ENCODE measurements at places on chromosomes 6 and 20.

DNA sequence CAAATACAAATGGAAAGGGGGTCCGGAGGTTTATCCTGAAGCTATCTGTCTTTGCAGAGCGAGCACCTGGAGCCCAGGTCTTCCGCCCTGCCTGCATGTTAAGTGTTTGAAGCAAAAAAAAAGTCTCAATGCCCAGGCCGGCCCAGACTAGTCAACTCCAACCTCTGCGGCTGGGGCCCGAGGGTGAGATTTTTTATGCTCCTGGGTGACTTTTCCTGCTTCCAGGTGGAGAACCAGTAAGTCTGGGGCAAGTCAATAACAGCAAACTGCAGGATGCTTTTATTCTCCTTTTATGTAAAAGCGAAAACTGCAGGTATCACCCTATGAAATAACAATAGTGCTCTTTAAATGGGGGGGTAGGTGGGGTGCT lies 2.0 kb upstream of the ZBP1 start:
- H3K4me3 ChIP-seq, result peak overlapping the region; percentile 7
- DNase-seq, result no peak
- no peak overlapping the region for H3K27ac ChIP-seq

DNA sequence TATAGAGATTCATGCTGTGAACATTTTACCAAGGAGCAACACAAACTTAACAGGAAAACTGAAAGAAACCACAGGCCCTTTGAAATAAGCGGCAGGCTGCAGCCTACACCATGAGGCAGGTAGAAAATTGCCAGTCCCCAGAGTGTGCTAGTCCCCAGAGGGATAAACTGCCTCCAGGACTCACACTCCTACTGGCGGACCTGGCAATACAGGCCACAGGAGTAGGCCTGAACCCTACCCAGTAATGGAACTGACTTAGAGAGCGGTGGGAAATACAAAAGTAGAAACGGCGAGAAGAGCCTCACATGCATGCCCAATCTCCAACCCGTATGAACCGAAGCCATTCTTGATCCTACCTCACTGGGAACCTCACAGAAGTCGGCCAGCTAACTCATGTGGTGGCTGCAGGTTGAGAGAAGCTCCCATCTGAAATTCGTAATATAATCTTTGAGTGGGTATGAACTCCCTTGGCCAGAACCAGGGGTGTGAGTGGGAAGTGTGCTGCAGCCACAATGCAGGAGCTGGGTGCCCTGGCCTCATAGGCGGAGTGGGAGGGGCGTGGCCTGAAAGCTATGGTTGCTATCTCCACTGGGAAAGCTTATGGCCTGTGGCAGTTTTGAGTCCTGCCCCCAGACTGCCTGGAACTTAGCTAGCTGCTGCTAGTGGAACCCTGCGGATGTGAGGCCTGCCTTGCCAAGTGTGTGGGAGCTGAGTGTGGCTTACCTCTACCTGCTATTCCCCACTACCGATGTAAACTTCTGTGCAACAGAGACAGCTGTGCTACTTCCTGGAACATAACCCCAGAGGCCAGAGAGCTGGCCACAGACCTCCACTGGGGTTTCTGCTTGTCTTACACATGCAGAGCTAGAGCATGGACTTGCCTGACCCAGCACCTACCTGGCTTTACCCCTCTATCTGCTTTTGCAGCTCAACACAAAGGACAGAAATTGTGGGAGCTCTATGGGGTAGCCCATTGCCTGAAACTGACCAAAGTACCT lies 146.5 kb upstream of the COL21A1 start:
- no peak overlapping the region for H3K27ac ChIP-seq
- H3K27me3 ChIP-seq, result peaks cover 8% of the 10 kb centered on the region
- H3K4me3 ChIP-seq, result no peak overlapping the region
- no peak for DNase-seq

GRCh38 chr20:23230766-23231385 lies 119.7 kb upstream of the NXT1 start:
- peaks cover 3% of the 10 kb centered on the region for H3K27me3 ChIP-seq
- no peak overlapping the region for H3K27ac ChIP-seq
- H3K4me1 ChIP-seq, result no peaks in the 10 kb centered on the region
- DNase-seq, result no peak

- DNase-seq, result no peak
- peaks cover 2% of the 10 kb centered on the region for H3K4me1 ChIP-seq
- H3K27me3 ChIP-seq, result peaks cover 52% of the 10 kb centered on the region
Observed at GRCh38 chr20:1816384-1817381, 78.5 kb upstream of the SIRPA start.

GRCh38 chr20:62367633-62368391 lies 700 bp upstream of the LAMA5 start:
- no peaks in the 10 kb centered on the region for H3K36me3 ChIP-seq
- peak; percentile 71 for DNase-seq
- no peak overlapping the region for H3K27ac ChIP-seq
- H3K4me1 ChIP-seq, result peaks cover 3% of the 10 kb centered on the region

- no peak overlapping the region for H3K27ac ChIP-seq
- no peak overlapping the region for H3K4me3 ChIP-seq
Observed at GRCh38 chr6:36184311-36184710, 12.2 kb upstream of the BRPF3 start.

GRCh38 chr6:168634541-168635328 lies 193.8 kb downstream of the SMOC2 start:
- no peak overlapping the region for H3K4me3 ChIP-seq
- H3K27me3 ChIP-seq, result no peaks in the 10 kb centered on the region
- no peak overlapping the region for H3K27ac ChIP-seq
- no peaks in the 10 kb centered on the region for H3K36me3 ChIP-seq
- H3K4me1 ChIP-seq, result no peaks in the 10 kb centered on the region

- no peaks in the 10 kb centered on the region for H3K36me3 ChIP-seq
- H3K4me3 ChIP-seq, result no peak overlapping the region
- H3K4me1 ChIP-seq, result no peaks in the 10 kb centered on the region
- H3K27me3 ChIP-seq, result no peaks in the 10 kb centered on the region
- no peak overlapping the region for H3K27ac ChIP-seq
- no peak for DNase-seq
Observed at GRCh38 chr6:51292659-51293058, 474.0 kb downstream of the TFAP2B start.

GRCh38 chr20:31840906-31841816 lies 4.2 kb downstream of the FOXS1 start:
- no peaks in the 10 kb centered on the region for H3K27me3 ChIP-seq
- no peak overlapping the region for H3K4me3 ChIP-seq
- no peak overlapping the region for H3K27ac ChIP-seq
- H3K36me3 ChIP-seq, result no peaks in the 10 kb centered on the region

GRCh38 chr20:24963672-24964505 lies 14.8 kb downstream of the CST7 start:
- peak overlapping the region; percentile 70 for H3K27ac ChIP-seq
- H3K4me1 ChIP-seq, result peaks cover 18% of the 10 kb centered on the region
- peaks cover 76% of the 10 kb centered on the region for H3K36me3 ChIP-seq
- no peak for DNase-seq
- H3K4me3 ChIP-seq, result no peak overlapping the region

DNA sequence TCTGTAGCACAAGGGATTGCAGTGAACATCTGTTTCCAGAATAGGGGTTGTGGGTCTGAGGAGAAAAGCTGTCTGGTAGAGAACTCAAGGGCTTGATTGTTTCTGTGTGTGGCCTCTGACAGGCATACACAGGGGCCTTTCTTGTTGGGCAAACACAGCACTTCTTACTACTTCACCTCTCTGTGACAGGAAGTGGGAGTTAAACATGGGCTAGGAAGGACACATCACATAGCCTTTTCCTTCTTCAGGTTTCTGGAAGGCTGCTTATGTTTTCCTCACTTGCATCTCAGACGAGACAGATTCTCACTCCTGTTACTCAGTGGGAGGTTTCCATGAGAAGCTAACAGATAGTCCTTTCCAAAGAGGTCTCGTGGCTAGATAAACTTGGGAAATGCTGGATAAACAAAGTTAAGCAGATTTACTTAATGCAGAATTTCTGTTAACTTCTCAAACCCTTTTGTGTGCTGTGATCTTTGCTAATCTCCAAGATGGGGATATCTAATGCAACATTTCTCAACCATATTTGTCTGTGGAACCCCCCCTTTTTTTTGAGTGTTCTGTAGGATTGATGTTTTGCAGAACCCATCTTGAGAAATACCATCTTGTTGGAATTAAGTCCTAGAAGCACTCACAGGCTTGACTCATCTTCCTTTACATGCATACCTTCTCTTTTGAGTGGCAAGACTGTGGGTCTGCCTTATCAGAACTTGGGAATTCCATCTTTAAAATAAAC lies 41.9 kb upstream of the RNF8 start:
- H3K27ac ChIP-seq, result no peak overlapping the region
- H3K4me3 ChIP-seq, result no peak overlapping the region
- no peaks in the 10 kb centered on the region for H3K27me3 ChIP-seq
- peaks cover 28% of the 10 kb centered on the region for H3K36me3 ChIP-seq

GRCh38 chr6:158002951-158003853 lies 21.5 kb downstream of the SYNJ2 start:
- peaks cover 26% of the 10 kb centered on the region for H3K36me3 ChIP-seq
- peak overlapping the region; percentile 17 for H3K4me3 ChIP-seq
- H3K27ac ChIP-seq, result peak overlapping the region; percentile 74
- H3K4me1 ChIP-seq, result peaks cover 40% of the 10 kb centered on the region
- no peaks in the 10 kb centered on the region for H3K27me3 ChIP-seq

DNA sequence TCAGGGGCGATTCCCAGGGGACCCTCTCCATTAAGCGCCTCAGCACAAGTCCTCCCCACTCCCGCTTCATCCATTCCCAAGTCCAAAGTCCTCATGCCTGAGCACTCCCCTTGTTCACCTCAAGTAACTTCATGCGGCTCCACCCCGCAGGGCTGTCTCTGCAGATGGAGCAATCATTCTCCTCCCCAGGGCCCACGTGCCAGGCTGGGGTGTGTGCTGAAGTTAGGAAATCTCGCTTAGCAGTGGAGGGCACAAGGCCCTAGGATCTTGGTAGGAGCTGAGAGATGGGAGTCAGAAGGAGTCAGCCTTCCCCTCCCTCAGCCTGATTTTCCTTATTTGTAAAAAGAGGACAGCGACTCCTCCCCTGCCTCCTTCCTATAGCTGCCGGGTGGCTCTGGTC lies 3.5 kb downstream of the TGM3 start:
- no peak for DNase-seq
- H3K36me3 ChIP-seq, result no peaks in the 10 kb centered on the region
- H3K4me3 ChIP-seq, result no peak overlapping the region
- H3K4me1 ChIP-seq, result peaks cover 3% of the 10 kb centered on the region
- peaks cover 5% of the 10 kb centered on the region for H3K27me3 ChIP-seq
- H3K27ac ChIP-seq, result no peak overlapping the region

DNA sequence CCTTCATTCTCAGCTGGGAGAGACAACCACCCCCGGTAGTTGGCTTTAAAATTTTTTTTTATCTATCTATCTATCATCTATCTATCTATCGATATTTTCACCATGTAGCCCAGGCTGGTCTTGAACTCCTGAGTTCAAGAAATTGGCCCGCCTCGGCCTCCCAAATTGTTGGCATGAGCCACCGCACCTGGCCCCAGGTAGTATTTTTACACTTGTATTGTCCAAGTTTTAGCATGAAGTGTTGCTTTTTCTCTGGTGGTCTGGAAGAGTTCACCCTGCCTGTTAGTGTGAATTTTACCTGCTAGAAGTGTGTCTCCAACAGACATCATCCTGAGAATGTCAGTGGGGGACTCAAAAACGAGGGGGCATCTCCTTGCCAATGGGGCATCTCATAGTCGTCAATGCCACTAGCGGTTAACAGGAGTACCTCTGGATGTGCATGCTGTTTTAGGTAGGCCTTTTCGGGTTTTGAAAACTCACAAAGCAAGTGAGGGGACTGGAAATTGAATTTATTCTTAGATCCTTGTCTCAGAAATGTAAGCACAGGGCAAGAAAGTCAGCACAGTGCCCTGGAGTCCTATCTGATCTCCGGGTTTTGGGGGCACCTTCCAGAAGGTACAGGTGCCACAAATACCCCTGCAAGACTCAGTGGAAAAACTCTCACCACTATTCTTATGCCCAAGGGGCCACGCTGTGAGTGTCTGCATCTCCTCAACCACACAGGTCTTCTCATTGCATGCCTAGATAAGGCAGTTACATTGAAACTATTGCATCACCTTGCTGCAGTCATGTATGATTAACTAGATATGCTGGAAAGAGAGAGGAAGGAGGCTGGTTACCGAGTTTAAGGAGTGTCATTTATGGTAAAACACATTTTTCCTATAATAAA lies 37.1 kb downstream of the TNFAIP3 start:
- peak; percentile 81 for DNase-seq
- peak overlapping the region; percentile 99 for H3K27ac ChIP-seq
- no peaks in the 10 kb centered on the region for H3K27me3 ChIP-seq
- peaks cover 2% of the 10 kb centered on the region for H3K36me3 ChIP-seq
- H3K4me3 ChIP-seq, result peak overlapping the region; percentile 75

DNA sequence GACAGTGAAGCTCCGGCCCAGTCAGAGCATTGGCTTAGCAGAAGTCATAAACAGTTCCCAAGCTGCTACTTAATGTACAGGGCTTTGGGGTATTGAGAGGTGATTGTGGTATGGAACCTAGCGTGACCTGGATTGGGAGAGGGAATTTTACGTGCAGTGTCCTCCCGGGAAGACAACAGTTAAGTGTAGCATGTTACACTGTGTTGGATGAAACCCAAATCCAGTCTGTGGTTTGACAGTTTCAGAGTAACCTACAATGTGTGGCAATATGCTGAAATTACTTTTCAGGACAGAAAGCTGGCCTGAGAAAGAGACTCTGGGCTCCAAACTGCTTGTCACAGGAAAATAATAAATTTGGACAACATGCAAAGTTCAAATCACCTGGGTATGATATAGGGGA lies 28.1 kb upstream of the RALGAPA2 start:
- H3K27me3 ChIP-seq, result peaks cover 14% of the 10 kb centered on the region
- H3K4me3 ChIP-seq, result no peak overlapping the region
- peaks cover 3% of the 10 kb centered on the region for H3K4me1 ChIP-seq
- H3K36me3 ChIP-seq, result no peaks in the 10 kb centered on the region

DNA sequence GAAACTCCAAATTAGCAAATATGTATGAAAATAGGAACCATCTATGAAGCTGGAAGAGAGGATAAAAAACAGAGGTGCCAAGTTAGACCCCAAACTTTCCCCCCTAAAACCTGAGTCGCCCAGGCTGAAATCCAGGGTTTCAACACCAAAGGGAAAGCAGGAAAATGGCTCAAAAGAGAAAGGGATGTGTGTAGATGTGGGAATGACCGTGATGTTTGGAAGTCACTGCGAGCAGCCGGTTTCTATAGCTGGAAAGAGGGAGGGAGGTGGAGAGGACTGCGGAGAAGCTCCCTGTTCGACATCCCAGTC lies 4.5 kb downstream of the RING1 start:
- H3K4me3 ChIP-seq, result peak overlapping the region; percentile 59
- DNase-seq, result no peak
- no peak overlapping the region for H3K27ac ChIP-seq

GRCh38 chr6:56749632-56750151 lies 107.0 kb upstream of the DST start:
- H3K27me3 ChIP-seq, result peaks cover 2% of the 10 kb centered on the region
- H3K4me1 ChIP-seq, result peaks cover 11% of the 10 kb centered on the region
- no peak for DNase-seq
- H3K27ac ChIP-seq, result peak overlapping the region; percentile 72
- no peaks in the 10 kb centered on the region for H3K36me3 ChIP-seq

- no peak overlapping the region for H3K4me3 ChIP-seq
- H3K36me3 ChIP-seq, result no peaks in the 10 kb centered on the region
- H3K27me3 ChIP-seq, result no peaks in the 10 kb centered on the region
- no peaks in the 10 kb centered on the region for H3K4me1 ChIP-seq
Observed at GRCh38 chr6:145643760-145644159, 91.6 kb downstream of the EPM2A start.
